Chondrocyte (in vitro differentiated cells): ENCODE measurements at places on chromosomes 7 and 10. TPM values are rescaled to one million over a fixed set of nuclear protein-coding genes. Genes with fewer than 3 reads are reported as not detected.

DNA sequence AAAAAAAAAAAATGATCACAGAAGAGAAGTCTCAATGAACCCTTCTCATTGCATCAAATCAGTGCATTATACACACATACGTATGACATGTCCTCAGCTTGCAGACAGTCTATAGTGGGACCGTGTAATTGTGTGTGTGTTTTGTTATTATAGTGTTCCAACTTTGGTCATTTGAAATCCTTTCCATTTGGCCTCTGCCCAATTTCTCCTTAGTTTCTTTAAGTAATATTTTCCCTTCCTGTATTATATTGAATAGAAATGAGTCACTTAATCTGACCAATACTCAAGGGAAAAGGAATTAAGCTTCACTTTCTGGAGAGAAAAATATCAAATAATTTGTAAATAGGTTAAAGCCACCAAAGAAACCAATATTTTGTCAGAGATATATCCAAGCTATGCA lies 415.5 kb upstream of the SORCS1 start:
- H3K36me3 ChIP-seq = no peaks in the 10 kb centered on the region
- no peaks in the 10 kb centered on the region for H3K27me3 ChIP-seq
- no peak for DNase-seq
- no peak overlapping the region for H3K4me3 ChIP-seq
- H3K27ac ChIP-seq = no peak overlapping the region

- H3K27ac ChIP-seq = no peak overlapping the region
- H3K27me3 ChIP-seq = no peaks in the 10 kb centered on the region
- no peak overlapping the region for H3K4me3 ChIP-seq
- no peak for DNase-seq
- H3K4me1 ChIP-seq = no peaks in the 10 kb centered on the region
These were observed 126.0 kb downstream of the STRA8 start for GRCh38 chr7:135359615-135360014.

Gene HOXA13
- total RNA-seq = not detected in 3 replicates

Gene HOXA9
- total RNA-seq = not detected in 3 replicates

Gene COL13A1
- total RNA-seq = 25.6 to 52.1 TPM (median 27.5 TPM) in 3 replicates

Gene UBTD1
- 29.3 to 38.2 TPM (median 38.2 TPM) in 3 replicates for total RNA-seq
